ENCODE measurements at places on chromosomes 16 and 17.
A peak's percentile ranks its signal among the peaks of the same experiment; 100 is the strongest.

DNA sequence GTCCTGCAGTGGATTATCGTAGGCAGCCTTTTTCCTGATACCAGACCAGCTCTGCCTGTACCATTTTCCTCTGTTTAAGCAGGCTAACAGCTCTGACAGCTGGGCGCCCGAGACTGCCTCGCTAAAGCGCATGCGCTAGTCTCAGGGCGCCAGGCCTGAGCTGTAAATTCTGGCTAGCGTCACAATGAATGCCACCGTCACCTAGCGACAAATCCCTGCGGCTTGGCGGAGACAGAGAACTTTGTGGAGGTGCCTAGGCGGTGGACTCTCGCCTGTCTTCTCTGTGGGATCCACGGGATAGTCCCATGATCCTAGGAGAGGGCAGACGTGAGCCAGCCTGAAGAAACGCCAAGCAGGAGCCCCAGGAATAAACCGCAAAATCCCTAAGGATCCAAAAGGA, 573.9 kb downstream of the KCNJ18 start:
- DNase-seq: no peak

GRCh38 chr16:24853169-24853824, 7.5 kb downstream of the SLC5A11 start:
- DNase-seq: no peak

- DNase-seq: no peak
Observed at GRCh38 chr17:7293159-7293558, 1.3 kb downstream of the YBX2 start.

GRCh38 chr16:9970796-9971195, 211.4 kb downstream of the GRIN2A start:
- DNase-seq: no peak

DNA sequence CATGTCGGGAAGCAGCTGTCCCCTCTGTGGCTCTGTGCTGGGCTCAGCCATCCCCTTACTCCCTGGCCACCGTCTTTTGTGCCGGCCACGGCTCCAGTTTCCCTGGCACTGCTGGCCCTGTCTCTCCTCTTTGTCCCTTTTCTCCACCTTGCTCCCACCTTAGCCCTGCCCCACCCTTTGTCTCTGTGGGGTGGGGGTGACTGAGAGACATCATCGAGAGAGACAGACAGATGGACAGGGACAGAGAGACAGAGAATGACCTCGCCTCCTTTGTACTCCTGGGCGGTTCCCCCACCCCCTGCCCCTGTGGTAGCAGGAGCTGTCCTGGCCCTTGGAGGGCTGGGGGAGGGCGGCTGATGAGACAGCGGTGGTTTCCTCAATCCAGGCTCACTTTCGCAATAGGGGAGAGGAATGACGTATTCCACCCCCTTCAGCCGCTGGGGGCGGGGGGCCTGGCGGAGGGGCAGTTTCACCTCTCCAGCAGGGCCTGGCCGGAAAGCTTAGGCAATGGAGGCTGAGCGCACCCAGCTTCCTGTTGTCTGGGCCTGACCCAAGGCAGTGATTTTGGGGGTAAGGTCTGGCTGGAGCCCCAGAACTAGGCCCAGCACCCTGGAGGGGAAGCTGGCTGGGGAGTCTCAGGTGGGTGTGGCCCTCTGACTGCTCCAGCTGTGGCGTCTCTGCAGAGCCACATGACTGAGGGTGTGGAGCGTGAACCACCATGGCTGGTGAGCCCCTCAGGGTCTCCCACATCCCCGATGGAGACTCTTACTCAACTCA, 7.3 kb downstream of the FMNL1 start:
- peak; percentile 84 for DNase-seq

DNA sequence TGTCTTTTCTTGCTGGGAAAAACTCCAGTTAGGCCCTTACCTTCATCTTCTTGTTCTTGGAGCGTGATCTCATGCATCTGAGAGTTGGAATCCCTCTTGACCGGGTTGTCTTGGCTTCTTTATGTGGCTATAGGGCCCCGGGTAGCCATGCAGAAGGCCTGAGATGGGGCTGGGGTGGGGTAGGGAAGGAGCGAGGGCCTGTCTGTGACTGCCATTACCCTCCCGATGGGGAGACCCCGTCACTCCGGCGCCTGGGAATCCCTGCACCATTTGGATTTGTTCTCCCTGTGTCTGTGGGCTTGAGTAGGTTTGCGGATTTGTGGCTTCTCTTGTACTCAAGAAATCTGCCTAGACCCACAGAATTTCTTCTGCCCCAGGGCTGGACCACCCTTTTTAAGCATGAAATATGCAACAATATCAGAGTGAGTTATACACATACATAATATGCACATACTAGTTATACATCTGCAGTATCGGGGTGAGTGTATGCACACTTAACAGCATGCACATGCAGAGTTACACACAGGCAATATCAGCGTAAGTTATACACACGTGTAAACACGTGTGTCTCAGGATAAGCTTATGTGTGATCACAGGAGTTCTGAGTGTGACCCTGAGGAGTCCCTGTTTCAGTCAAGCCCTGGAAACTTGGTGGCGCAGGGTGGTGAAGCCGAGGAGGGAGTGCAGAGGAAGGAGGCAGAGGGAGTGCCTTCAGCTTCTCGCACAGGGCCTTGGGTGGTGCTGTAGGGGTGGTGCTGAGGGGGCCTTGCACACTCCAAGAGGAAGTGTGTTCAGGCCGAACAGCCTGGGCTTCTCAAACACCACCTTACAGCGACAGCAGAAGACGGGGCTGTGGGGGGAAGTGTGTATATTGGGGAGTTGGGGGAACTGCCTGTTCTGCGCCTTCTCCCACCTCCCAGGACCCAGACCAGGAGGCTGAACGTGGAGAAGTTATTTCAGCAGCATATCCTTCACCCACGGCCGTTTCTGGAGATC, 18.5 kb downstream of the CCDC42 start:
- DNase-seq: no peak

GRCh38 chr17:34095106-34095505, 160.0 kb upstream of the CCL2 start:
- no peak for DNase-seq

Measured in effector CD4-positive, alpha-beta T cell (primary cell).